ENCODE measurements at places on chromosomes 13 and 19.
A peak's percentile ranks its signal among the peaks of the same experiment; 100 is the strongest.

GRCh38 chr13:41541142-41541938 is 84.0 kb downstream of the RGCC start:
- DNase-seq: no peak

- DNase-seq: no peak
Measured at GRCh38 chr13:36313047-36313969, 15.7 kb upstream of the CCDC169 start.

GRCh38 chr13:96473526-96474180 is 383.7 kb downstream of the HS6ST3 start:
- DNase-seq: no peak

DNA sequence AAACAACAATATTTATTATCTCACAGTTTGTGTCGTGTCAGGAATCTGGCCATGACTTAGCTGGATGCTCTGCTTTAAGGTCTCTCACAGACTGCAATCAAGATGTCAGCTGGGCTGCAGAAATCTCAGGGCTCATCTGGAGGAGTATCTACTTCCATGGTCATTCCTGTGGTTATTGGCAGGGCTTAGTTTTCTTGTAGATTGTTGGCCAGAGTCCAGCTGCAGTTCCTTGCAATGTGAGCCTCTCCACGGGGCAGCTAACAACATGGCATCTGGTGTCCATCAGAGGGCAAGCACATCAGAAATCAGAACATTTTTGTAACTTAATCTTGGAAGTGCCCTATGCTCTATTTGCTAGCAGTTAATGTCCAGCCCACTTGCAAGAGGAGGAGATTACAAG is 45.7 kb upstream of the TDRD3 start:
- DNase-seq: peak; percentile 82

- no peak for DNase-seq
Measured at GRCh38 chr13:113602291-113602988, 17.9 kb downstream of the TFDP1 start.

GRCh38 chr13:23902975-23903905 is 5.9 kb upstream of the C1QTNF9B start:
- no peak for DNase-seq

DNA sequence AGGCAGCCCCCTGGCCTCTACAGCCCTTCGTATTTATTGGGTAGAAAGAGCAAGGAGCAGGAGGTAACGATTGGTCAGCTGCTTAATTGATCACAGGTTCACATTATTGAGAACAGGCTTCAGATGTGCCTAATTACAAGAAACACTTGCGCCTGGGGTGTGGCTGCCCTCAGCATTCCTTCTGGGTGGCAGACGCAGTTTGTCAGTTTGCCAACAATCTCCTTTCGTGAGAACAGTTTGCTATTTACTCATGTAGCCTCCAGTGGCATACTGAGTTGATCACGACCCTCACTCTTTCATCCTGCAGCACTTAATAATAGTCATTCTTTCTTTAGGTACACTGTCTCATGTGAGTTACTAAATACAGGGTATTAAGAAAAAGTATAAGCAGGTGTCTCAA is 985.6 kb downstream of the SLITRK5 start:
- DNase-seq: no peak

GRCh38 chr13:112712451-112713207 is 22.8 kb downstream of the ATP11A start:
- no peak for DNase-seq

GRCh38 chr19:29789007-29789406 is 22.8 kb upstream of the CCNE1 start:
- no peak for DNase-seq

GRCh38 chr19:53877361-53877766 is 4.6 kb upstream of the PRKCG start:
- DNase-seq: peak; percentile 27

DNA sequence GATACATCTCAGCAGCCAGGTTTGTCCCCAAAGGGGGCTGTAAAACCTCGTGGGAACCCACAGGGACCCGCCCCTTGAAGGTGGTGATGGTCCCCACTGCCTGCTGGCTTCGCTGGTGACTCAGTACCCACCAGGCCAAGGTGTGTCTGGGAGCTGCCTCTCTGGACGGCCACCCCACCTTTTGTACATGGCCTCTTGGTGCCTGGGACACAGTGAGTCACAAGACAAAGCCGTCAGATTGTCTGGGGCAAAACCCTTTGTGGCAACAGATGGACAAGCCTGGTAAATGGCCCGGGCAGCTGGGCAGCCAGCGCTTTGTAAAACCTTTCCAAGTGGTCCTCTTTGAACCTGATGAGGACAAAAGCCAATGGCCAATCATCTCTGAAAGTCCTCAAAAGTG is 27.9 kb upstream of the KLF2 start:
- no peak for DNase-seq

DNA sequence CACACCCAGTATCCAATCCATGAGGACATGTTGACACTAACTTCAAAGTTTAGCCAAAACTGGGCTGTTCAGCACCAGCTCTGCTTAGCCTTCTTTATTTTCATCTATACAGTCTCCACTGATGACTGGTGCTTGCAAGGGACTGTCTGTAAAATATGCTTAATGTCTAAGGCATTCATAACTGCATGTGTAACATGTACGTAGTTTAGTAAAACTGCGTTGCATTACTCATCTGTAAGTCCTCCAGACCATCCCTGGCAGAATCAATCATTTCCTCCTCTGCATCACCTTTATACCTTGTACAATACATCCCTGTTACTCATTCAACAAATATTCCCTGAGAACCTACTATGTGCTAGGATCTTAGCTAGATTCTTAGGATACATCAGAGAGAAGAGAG is 362.1 kb downstream of the MTUS2 start:
- no peak for DNase-seq

DNA sequence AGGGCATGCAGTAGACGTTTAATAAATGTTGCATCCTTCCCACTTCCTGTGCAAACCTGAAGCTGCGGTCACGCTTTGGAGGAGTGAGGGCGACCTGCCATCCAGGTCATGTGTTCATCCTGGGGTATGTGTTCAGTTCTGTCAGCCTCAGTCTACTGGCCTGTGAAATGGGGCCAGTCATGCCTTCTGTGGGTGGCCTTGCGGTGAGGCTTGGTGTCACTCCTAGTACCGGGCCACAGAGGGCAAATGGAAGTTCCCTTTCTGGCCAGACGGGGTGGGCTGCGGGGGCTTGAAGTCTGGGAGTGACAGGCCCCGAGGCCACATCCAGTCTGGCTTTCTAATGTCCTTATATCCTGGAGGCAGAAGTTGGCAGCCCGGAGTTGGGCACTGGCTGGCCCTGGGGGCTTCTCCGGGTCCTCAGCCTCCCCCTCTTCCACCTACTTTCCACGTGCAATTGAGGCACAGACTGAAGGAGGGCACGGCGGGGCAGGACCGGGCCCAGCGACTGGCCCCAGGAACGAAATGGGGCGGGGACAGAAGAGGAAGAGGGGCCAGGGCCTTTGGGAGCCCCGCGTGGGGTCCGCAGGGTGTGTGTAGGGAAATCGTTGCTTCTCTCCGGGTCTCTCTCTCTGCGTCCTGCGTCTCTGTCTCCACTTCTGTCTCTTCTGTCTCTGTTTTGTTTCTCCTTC is 11.1 kb downstream of the PDE4A start:
- DNase-seq: peak; percentile 37

DNA sequence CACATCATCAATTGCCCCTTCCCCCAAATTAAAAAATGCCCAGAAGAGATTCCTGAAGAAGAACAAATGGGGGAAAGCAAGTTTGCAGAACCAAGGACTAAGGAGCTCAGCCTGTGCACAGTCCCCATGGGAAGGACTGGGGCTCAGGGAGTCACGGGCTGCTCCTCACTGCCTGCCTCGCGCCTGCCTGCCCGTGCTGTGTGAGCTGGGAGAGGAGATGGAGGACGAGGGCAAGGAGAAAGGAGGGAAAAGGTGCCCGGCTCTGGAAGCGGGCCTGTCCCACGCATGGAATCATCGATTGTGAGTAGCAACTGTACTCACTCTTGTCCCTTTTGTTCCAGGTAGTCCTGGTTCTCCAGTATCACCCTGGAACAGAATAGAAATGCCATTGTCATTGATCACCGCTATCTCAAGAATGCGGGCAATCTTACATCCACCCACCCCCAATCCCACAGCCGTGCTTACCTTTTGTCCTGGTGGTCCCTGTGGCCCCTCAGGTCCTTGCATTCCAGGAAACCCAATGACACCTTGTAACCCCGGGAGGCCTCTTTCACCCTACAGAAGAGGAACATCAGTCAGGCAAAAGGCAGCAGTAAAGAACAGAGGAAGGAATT is 93.4 kb downstream of the COL4A1 start:
- no peak for DNase-seq

DNA sequence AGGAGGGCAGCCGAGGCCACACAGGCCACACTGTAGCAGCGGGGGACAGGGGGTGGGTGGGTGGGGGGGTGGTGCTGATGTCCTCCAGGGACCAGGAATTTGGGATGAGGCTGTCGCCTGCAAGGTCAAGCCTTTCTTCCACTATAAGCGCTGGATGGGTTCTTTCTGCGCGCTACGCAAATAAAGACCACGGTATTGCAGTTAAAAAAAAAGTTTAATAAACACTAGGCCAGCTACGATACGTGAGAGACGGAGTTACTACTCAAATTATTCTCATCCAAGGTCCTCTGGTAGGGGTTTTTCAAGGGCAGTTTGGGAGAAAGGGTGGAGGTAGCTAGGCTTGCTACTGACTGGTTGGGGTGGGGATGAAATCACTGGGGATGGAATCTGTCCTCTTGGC is 508 bp upstream of the ZNF44 start:
- no peak for DNase-seq

DNA sequence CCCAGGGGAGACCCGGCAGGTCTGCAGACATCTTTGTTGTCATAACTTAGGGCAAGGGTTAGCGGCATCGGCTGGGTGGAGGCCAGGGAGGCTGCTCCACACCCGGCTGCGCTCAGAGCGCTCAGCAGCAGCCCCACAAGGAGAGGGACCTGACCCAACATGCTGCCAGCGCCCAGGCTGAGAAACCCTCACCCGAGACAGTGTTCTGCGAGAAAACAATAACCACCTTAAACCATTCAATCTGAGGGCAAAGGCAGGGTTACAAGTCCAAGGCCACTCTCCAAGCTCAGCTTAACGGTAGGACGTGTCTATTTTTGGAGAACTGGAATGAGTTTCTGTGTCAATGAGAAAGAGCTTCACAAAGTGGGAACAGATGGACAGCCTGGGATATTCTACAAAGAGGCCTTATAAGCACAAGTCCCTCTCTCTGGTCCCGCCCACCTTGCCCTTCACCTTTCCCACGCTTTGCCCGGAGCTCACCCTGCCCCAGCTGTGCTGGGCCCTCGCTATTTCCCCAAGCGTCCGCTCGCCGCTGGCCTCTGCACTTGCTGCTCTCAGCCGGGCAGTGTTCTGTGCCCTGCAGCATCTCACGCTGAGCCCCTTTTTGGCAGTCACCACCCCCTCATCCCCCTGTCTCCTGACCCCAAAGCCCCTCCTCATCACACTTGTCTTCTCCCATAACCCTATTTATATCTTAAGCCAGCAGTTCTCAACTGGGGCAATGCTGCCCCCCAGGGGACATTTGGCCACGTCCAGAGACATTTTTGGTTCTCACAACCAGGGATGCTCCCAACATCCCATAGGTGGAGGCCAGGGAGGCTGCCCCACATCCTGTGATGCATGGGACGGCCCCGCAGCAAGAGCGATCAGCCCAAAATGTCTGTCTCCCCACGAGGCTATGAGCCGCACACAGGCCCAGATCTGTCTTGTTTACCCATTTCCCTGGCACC is 17.6 kb downstream of the PPP1R12C start:
- DNase-seq: no peak

- no peak for DNase-seq
Measured at GRCh38 chr13:37752146-37752545, 117.4 kb downstream of the TRPC4 start.

DNA sequence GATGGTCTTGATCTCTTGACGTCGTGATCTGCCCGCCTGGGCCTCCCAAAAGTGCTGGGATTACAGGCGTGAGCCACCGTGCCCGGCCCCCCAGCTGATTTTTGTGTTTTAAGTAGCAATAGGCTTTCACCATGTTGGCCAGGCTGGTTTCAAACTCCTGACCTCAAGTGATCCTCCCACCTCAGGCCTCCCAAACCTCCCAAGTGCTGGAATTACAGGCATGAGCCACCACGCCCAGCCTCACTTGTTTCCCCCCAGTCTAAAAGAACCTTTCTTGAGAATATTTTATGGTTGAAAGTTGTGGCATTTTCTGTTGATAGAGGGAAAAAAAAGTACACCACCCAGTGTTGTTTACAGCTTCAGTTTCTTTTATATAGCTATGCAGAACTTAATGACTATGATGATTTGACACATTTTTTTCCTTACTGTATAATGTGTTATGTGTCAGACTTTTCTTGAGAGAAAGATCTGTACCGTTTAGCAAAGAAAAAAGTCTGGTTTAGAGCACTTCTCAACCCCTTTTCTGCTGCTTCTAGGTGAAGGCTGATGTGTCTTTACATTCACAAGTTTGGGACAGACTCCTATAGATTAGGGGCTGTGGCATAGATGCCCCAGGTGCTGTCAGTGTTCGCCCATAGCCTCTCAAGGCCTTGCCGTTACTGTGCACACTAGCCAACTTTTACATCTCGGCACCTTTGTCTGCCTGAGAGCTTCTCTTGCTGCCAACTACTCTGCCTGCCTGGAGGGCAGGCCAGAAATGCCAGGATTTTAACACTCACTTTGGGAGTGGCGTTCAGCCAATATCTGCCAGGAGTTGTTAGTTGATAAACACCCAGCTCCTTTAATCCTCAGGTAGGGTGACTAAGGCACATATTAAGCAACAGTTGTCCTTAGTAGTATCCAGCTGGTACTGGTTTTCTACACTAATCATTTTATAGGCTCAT is 33.0 kb downstream of the KCTD4 start:
- peak; percentile 38 for DNase-seq

DNA sequence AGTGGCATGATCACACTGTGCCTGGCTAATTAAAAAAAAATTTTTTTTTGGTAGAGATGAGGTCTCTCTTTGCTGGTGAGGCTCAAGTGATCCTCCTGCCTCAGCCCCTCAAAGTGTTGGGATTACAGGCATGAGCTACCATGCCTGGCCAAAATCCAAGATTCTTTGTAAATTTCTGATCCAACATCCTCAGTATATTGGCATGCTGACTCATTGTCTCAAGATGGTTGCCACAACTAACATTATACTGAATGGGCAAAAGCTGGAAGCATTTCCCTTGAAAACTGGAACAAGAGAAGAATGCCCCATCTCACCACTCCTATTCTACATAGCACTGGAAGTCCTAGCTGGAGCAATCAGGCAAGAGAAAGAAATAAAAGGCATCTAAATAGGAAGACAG is 100.0 kb downstream of the KLF5 start:
- DNase-seq: peak; percentile 45

Data from fibroblast of mammary gland (primary cell).